ENCODE measurements at places on chromosomes 16 and 17.

DNA sequence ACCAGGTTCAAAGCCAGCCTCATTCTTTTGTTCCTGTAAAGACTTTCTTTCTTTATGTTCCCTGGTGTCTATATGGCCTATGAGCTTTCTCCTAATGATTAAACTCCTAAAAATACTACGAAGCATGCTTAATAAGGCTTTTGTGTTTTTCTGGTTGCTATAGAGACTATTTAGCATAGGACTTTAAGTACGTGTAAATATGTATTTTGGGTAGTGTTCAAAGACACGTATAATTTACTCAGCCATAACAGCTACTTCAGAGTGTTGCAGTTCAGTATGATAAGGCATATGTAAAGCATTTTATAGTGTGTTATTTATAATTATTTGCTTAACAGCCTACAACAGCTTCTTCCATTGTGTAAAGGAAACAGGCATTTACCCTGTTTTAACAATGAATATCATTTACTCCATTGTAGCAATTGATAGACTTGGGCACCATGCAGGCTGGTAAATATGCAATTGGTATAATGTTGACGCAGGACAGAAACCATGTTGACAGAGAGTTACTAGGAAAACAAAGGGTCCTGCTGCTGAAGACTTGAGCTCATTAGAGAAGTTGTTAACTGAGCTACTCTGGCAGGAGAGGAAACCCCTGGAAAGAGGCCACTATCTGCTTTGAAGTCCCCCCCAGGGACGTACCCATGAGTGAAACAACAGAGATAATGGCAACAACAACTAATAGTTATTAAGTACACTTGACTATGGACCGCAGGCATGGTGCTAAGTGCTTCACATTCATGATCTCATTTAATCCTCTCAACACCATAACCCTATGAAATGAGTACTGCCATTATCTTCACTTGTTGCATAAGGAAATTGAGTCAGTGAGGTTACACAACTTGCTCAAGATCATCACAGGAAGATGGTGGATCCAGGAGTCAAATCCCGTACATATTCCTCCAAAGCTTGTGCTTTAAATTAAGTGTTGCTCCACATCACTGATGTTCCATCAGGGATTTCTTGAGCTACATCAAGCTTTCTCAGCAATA is 342.2 kb upstream of the DYNLRB2 start:
- no peaks in the 10 kb centered on the region for H3K4me1 ChIP-seq
- no peak overlapping the region for H3K4me3 ChIP-seq
- H3K36me3 ChIP-seq: no peaks in the 10 kb centered on the region
- H3K27ac ChIP-seq: no peak overlapping the region
- no peak for DNase-seq
- H3K27me3 ChIP-seq: no peaks in the 10 kb centered on the region

GRCh38 chr17:21263376-21263775 is 10.2 kb upstream of the NATD1 start:
- H3K4me1 ChIP-seq: no peaks in the 10 kb centered on the region
- H3K4me3 ChIP-seq: no peak overlapping the region
- H3K36me3 ChIP-seq: no peaks in the 10 kb centered on the region
- H3K27me3 ChIP-seq: no peaks in the 10 kb centered on the region

GRCh38 chr16:74626741-74627416 is 20.0 kb upstream of the GLG1 start:
- no peak overlapping the region for H3K4me3 ChIP-seq
- no peaks in the 10 kb centered on the region for H3K36me3 ChIP-seq
- no peak overlapping the region for H3K27ac ChIP-seq
- no peak for DNase-seq

- peak overlapping the region; percentile 47 for H3K4me3 ChIP-seq
These were observed 29.6 kb downstream of the SEC14L5 start for GRCh38 chr16:4987580-4988374.

- H3K27me3 ChIP-seq: no peaks in the 10 kb centered on the region
- peak overlapping the region; percentile 0 for H3K4me3 ChIP-seq
- H3K4me1 ChIP-seq: peaks cover 17% of the 10 kb centered on the region
- H3K36me3 ChIP-seq: no peaks in the 10 kb centered on the region
- DNase-seq: no peak
These were observed 48.9 kb upstream of the MRPS23 start for GRCh38 chr17:57898487-57899311.

- no peak overlapping the region for H3K27ac ChIP-seq
- H3K4me3 ChIP-seq: no peak overlapping the region
- DNase-seq: no peak
- H3K36me3 ChIP-seq: no peaks in the 10 kb centered on the region
These were observed 26.7 kb downstream of the PIMREG start for GRCh38 chr17:6470751-6471521.

GRCh38 chr17:57600074-57600473 is 145.0 kb downstream of the CCDC182 start:
- H3K27me3 ChIP-seq: no peaks in the 10 kb centered on the region
- no peaks in the 10 kb centered on the region for H3K36me3 ChIP-seq
- H3K27ac ChIP-seq: no peak overlapping the region
- no peaks in the 10 kb centered on the region for H3K4me1 ChIP-seq
- DNase-seq: no peak

DNA sequence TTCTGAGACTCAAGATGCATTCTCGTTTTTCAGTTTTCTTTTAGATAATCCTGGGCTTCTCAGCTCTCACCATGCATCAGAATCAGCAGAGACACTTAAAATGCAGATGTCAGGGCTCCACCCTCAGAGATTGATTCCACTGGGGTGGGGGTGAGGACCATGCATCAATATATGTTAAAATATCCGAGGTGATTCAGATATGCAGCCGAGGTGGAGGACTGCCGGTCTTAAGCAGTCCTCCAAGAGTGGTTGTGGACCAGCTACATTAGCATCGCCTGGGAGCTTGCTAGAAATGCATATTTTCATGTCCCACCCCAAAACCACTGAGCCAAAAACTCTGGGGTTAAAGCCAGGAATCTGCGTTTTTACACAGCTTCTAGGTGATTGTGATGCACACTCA is 501.3 kb downstream of the CDH13 start:
- H3K27me3 ChIP-seq: no peaks in the 10 kb centered on the region
- no peak for DNase-seq
- no peak overlapping the region for H3K27ac ChIP-seq
- H3K36me3 ChIP-seq: no peaks in the 10 kb centered on the region

DNA sequence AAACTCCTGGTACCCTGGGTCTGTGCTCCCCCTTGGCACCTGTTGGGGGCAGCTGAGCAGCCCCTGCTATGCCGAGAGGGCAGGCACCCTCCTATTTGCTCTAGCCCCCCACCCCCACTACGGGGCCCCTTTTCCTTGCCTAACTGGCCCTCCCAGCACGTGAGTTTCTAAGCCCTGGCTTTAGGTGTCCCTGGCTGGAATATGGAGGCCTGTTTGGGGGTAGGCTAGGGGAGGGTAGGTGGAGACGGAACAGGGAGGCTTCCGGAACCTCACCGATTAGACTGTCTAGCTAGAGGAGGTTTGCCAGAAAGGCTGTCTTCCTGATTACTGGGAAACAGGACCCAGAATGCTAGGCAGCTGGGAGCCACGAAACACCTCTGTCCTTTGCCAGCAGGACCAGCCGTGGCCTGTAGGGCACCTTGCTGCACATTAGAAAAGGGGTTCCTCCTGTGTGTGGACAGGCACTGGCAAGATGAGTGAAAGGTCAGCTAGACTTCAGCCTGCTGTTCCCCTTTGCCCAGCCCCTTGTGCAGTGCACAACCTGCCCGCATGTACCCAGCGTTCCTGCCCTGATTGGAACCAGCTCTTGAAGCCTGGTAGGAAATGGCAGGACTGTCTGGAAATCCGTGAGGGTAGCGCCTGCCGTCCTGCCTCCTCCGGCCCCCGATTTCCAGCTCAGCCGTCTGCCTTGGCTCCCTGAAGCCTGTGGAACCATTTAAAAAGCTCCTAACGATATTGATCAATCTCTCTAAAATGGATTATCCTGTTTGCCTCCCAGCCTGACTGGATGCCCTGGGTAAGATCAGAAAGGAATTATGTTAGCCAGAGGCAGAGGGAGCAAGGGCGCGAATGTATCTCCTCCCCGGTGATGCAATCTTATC is 83.4 kb upstream of the GSE1 start:
- no peaks in the 10 kb centered on the region for H3K36me3 ChIP-seq
- no peak for DNase-seq
- H3K4me1 ChIP-seq: peaks cover 8% of the 10 kb centered on the region
- H3K27me3 ChIP-seq: no peaks in the 10 kb centered on the region

GRCh38 chr17:48219617-48220016 is 112.1 kb downstream of the SNX11 start:
- DNase-seq: no peak
- H3K4me3 ChIP-seq: no peak overlapping the region
- H3K27ac ChIP-seq: no peak overlapping the region
- no peaks in the 10 kb centered on the region for H3K27me3 ChIP-seq

- H3K27ac ChIP-seq: no peak overlapping the region
- no peaks in the 10 kb centered on the region for H3K4me1 ChIP-seq
- no peak for DNase-seq
These were observed 41.8 kb upstream of the PEMT start for GRCh38 chr17:17633310-17633709.

DNA sequence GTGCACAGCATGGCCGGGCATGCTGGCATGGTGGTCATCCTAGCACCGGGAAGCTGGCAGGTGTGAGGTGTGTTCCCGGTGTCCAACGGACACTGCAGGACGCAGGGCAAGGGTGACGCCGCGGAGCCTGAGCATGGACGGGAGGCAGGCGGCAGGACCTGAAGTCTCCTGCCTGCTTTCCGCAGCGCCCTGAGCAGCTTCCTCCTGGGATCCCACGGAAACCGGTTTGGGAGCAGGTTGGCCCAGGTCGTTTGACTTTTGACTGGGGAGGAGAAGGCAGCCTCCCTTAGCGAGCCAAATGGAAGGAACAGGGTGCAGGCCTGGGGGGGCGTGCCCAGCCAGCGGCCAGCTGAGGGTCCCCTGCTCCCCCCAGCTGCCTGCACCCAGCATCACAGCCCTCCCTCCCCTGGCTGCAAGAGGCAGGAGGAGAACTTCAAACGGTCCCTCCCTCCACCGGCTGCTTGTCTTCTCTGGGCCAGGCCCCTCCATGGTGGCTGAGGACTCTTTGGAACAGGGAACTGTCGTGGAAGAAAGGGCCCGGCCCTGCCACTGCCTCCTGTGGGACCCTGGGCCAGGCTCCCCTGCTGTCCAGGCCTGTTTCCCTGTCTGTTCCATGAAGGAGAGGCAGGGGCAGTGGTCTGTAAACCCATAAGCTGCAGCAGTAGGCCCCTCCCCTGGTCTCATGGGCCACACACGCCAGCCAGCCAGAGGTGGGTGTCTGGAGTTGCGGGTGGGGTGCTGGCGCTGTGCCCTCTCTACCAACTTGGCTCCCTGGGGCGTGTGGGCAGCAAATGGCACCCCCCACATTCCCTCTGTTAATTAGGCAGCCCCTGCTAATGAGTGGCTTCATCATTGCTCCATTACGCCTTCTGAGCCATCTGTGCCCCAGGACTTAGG is 7.8 kb upstream of the ADGRG1 start:
- DNase-seq: peak; percentile 82
- H3K36me3 ChIP-seq: no peaks in the 10 kb centered on the region
- H3K4me3 ChIP-seq: peak overlapping the region; percentile 48
- peak overlapping the region; percentile 92 for H3K27ac ChIP-seq

DNA sequence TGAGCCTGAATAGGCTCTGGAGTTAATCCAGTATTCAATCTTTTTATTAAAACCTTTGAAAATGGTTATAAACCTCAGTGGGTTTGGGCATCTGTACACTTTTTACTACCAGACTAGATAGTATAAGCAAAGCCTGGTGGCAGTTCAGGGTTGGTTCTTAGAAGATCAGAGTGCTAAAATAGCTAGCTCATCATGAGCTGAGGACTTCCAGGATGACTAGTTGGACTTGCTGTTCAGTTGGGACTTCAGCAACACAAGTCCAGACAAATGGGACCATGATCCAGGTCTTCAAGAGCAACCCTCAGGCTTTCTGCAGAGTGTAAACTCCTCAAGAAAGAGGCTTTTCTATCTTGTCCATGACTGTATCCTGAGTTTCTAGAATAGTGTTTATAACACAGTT is 1.2 kb upstream of the ZNF19 start:
- no peak overlapping the region for H3K4me3 ChIP-seq
- no peak for DNase-seq
- no peaks in the 10 kb centered on the region for H3K27me3 ChIP-seq
- no peaks in the 10 kb centered on the region for H3K4me1 ChIP-seq

DNA sequence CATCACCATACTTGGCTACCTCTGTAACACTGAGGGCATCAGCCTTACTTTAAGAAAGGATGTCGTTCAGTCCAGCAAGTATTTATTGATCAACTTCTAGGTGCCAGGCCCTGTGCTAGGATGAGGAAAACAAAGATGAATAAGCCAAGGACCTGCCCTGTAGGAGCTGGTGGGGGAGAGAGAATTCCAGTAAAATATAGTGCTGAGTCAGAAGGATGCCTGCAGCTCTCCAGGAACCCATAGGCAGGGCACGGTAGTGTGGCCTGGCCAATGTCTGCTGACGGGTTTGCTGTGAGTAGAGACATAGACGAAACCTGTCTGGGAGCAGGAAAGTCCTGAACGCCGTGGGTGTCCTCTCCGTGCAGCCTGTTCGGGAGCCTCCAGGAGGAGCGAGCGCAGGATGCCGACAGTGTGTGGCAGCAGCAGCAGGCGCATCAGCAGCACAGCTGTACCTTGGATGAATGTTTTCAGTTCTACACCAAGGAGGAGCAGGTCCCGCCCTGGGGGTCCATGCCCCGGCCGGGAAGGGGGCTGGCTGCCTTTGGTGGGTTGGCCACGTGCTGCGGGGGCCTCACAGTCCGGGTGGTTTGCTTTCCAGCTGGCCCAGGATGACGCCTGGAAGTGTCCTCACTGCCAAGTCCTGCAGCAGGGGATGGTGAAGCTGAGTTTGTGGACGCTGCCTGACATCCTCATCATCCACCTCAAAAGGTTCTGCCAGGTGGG is 55.6 kb downstream of the USP43 start:
- no peaks in the 10 kb centered on the region for H3K4me1 ChIP-seq
- no peaks in the 10 kb centered on the region for H3K27me3 ChIP-seq
- no peak overlapping the region for H3K4me3 ChIP-seq
- H3K27ac ChIP-seq: no peak overlapping the region
- no peaks in the 10 kb centered on the region for H3K36me3 ChIP-seq

GRCh38 chr16:21600031-21600773 is 825 bp downstream of the METTL9 start:
- no peaks in the 10 kb centered on the region for H3K4me1 ChIP-seq
- H3K36me3 ChIP-seq: no peaks in the 10 kb centered on the region
- H3K4me3 ChIP-seq: peak overlapping the region; percentile 81
- H3K27me3 ChIP-seq: no peaks in the 10 kb centered on the region
- no peak for DNase-seq

- H3K27me3 ChIP-seq: no peaks in the 10 kb centered on the region
- H3K27ac ChIP-seq: peak overlapping the region; percentile 93
- no peaks in the 10 kb centered on the region for H3K36me3 ChIP-seq
- peaks cover 23% of the 10 kb centered on the region for H3K4me1 ChIP-seq
- H3K4me3 ChIP-seq: no peak overlapping the region
These were observed 1.9 kb downstream of the ORMDL3 start for GRCh38 chr17:39925282-39926134.

DNA sequence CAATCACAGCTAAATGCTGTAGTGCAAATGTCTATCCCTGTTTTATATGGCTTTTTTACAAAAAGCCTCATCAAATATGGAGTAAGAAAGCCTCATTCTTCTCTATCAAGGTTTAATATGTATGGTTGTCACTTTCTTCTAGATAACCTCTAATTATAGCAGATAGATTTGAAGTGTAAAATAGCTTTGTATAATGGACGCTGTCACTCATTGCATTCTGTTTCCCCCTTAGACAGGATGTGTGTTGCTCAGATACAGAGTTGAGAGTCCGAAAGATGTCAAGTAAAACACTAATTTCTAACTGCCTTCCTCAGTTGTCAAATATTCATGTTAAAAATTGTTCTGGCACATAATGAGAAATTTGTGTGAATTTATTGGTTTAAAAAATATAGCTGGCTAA is 88.0 kb downstream of the NLK start:
- H3K27me3 ChIP-seq: no peaks in the 10 kb centered on the region
- no peak overlapping the region for H3K27ac ChIP-seq
- no peaks in the 10 kb centered on the region for H3K4me1 ChIP-seq
- DNase-seq: no peak
- H3K36me3 ChIP-seq: no peaks in the 10 kb centered on the region
- H3K4me3 ChIP-seq: no peak overlapping the region
